ENCODE measurements at places on chromosomes 6 and 20. TPM values are rescaled to one million over a fixed set of nuclear protein-coding genes. Genes with fewer than 3 reads are reported as not detected.

Gene ELOVL2
- total RNA-seq: not detected

Gene HMGCLL1
- total RNA-seq: not detected

Gene CRIP3
- total RNA-seq: 42.2 TPM

Gene TNNC2
- total RNA-seq: not detected

Gene TGM2
- total RNA-seq: 20.8 TPM

- peaks cover 54% of the 10 kb centered on the region for H3K27me3 ChIP-seq
- H3K4me3 ChIP-seq: peak overlapping the region; percentile 79
- peak; percentile 54 for DNase-seq
- peaks cover 25% of the 10 kb centered on the region for H3K4me1 ChIP-seq
Measured at GRCh38 chr6:32148289-32149091, 3.2 kb downstream of the PRRT1 start.

GRCh38 chr6:145829950-145830349 is 15.4 kb upstream of the FBXO30 start:
- no peaks in the 10 kb centered on the region for H3K27me3 ChIP-seq
- no peaks in the 10 kb centered on the region for H3K36me3 ChIP-seq
- H3K4me1 ChIP-seq: no peaks in the 10 kb centered on the region
- no peak for DNase-seq
- H3K27ac ChIP-seq: no peak overlapping the region

- no peak overlapping the region for H3K4me3 ChIP-seq
- H3K27me3 ChIP-seq: peaks cover 33% of the 10 kb centered on the region
- H3K27ac ChIP-seq: no peak overlapping the region
- DNase-seq: no peak
- no peaks in the 10 kb centered on the region for H3K36me3 ChIP-seq
- H3K4me1 ChIP-seq: no peaks in the 10 kb centered on the region
Measured at GRCh38 chr20:605237-605636, 4.9 kb downstream of the TCF15 start.

DNA sequence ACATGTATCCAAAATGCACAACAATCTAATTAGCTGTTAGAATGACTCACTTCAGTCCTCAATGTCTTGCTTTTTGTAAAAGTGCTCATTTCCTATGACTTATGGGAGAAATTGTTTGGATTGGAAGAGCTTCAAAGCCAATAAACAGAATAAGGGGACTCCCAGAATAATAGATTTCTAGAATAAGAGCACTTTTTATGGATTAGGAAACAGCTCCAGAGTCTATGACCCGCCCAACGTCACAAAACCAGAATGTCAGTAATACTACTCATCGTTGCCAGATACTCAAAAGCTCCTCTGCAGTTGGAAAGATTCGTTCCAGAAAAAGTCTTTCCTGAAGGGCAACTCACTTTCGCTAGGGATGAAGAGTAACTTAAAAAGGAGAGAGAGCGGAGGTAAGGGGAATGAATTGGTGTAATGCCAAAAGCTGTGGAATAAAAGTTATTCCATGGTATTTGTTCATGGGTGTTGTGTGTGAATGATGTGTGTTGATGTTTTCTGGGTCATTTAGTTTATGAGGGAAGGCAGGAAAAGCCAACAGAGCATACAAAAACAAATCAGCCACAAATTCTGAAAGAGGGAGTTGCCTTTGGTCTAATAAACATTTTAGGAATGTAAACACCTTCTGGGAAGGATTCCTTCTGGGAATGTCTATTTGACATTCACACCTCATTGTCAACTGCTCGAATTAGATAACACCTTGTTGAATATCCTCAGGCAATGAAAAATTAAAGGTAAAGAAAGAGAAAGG is 64.6 kb downstream of the SYNE1 start:
- no peaks in the 10 kb centered on the region for H3K36me3 ChIP-seq
- no peaks in the 10 kb centered on the region for H3K27me3 ChIP-seq
- no peak overlapping the region for H3K27ac ChIP-seq
- H3K4me1 ChIP-seq: no peaks in the 10 kb centered on the region
- DNase-seq: no peak

GRCh38 chr6:43052842-43053544 is 658 bp downstream of the CUL7 start:
- DNase-seq: peak; percentile 23
- peak overlapping the region; percentile 90 for H3K4me3 ChIP-seq
- no peaks in the 10 kb centered on the region for H3K27me3 ChIP-seq
- peaks cover 30% of the 10 kb centered on the region for H3K4me1 ChIP-seq
- peaks cover 55% of the 10 kb centered on the region for H3K36me3 ChIP-seq

- H3K4me1 ChIP-seq: no peaks in the 10 kb centered on the region
- no peak overlapping the region for H3K27ac ChIP-seq
- DNase-seq: no peak
- no peak overlapping the region for H3K4me3 ChIP-seq
- H3K27me3 ChIP-seq: no peaks in the 10 kb centered on the region
Measured at GRCh38 chr6:102327697-102328225, 934.3 kb downstream of the GRIK2 start.

DNA sequence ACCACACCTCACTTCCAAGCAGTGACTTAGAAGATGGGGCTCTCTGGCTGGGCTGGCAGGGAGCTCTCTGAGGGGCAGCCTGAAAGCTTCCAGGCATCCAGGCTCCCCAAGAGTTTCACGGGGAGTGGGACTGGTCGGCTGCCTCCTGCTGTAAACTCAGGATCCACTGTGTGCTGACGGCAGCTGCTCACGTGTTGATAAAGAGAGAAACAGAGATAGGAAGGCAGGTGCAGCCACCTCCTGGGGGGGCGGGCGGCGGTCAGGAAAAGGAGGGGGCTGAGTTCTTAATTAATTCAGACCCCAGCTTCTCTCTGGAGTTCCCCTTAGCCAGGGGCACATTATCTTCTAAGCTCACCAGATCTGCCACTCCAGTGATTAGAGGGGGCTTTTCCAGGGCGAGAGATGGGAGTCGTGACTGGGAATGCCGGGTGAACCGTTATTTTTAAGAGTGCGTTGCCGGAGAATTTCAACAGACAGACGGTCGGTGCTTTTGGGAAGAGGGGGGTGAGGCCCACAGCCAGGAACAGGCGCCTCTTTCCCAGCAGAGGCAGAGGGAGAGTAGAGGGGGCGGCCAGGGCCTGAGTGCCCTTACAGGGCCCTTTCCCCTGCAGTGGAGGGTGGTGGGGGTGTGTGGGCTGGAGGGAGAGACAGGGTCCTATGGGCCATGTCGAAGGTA is 70.9 kb downstream of the CD40 start:
- no peaks in the 10 kb centered on the region for H3K4me1 ChIP-seq
- H3K4me3 ChIP-seq: no peak overlapping the region
- no peak for DNase-seq
- H3K27ac ChIP-seq: no peak overlapping the region
- H3K27me3 ChIP-seq: peaks cover 21% of the 10 kb centered on the region
- H3K36me3 ChIP-seq: no peaks in the 10 kb centered on the region

DNA sequence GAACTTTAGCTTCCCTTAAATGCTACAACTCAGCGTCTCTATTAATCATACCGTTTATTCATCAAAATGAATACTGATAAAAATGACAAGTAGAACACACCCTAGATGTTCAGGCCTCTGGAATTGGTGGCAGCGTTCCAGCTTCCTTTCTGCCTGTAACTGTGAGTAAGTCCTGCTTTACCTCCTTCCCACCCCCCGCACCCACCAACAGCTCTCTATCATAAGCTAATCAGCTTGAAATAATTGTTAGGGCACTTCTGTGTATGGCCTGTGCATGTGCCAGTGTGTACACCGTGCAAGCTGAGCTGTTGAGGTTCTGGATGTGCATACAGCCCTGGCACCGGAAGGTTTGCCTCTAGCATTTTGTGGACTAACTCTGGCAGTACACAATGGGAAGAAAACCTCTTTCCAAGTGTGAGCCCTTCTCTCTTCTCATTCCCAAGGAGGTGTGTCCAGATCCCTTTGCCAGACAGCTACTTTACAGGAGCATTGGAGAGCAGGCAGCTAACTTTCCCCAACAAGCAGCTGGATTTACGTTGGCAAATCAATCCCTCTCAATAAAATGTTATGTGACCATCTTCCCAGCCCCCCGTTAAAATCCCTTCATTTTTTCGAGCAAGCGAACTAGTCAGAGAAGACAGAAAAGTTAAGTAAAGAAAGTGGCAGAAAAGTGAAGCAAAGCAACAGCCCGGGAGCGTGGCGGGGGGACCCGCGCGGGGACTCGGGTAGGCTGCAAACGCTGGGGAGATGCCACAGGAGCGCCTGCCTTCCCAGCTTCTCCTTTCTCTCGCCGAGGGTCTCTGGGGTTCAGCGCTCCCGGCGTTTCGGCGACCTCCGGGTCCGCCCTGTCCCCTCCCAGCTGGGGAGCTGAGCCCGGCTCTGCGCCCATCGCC is 803 bp upstream of the ADGRG6 start:
- H3K4me1 ChIP-seq: peaks cover 10% of the 10 kb centered on the region
- no peak overlapping the region for H3K27ac ChIP-seq
- H3K4me3 ChIP-seq: no peak overlapping the region
- H3K36me3 ChIP-seq: no peaks in the 10 kb centered on the region

DNA sequence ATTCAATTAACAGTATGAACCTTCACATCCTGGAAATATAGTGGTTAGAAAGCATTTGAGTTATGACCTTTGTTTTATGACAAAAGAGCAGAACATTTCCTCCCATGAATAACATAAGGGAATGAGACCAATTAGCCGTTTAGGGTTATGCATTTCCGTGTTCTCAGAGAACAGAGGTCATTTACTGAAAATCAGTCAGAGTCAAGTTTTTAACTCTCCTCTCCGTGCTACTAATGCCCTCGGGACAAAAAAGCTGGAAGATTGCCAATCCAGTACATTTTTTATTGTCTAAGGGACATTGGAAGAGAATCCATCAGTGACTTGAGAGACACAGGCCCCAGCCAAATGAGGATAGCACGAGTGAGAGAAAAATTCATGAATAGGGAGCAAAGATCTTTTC is 632.7 kb downstream of the RFPL4B start:
- no peaks in the 10 kb centered on the region for H3K4me1 ChIP-seq
- no peak overlapping the region for H3K27ac ChIP-seq
- no peaks in the 10 kb centered on the region for H3K27me3 ChIP-seq
- H3K4me3 ChIP-seq: no peak overlapping the region
- H3K36me3 ChIP-seq: no peaks in the 10 kb centered on the region

- no peak overlapping the region for H3K4me3 ChIP-seq
- H3K27me3 ChIP-seq: peaks cover 10% of the 10 kb centered on the region
- H3K27ac ChIP-seq: no peak overlapping the region
- no peak for DNase-seq
Measured at GRCh38 chr6:108714766-108715414, 133.3 kb upstream of the ARMC2 start.

DNA sequence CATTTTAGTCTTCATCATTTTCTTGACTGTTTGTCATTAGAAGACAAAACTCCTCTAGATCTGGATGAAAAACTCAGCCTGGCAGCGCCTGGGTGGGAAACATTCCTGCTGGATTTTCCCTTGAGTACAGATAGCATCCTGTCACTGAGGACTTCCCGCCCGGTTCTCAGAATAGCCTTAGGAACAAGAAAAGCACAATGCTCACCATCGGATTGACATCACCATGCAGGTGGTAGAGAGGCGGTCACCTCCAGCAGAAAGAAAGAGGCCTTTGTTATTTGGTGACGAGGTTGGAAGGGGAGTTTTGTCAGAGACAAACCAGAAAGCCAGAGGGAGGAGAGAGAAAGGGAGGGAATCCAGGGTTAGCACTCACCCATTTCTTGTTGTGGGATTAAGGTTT is 39.8 kb downstream of the KIF25 start:
- no peaks in the 10 kb centered on the region for H3K36me3 ChIP-seq
- H3K4me3 ChIP-seq: no peak overlapping the region
- no peak overlapping the region for H3K27ac ChIP-seq
- no peaks in the 10 kb centered on the region for H3K4me1 ChIP-seq
- no peak for DNase-seq
- peaks cover 14% of the 10 kb centered on the region for H3K27me3 ChIP-seq
